OCI-M1 (cell line): ENCODE measurements at places on chromosomes 1 and 21.

DNA sequence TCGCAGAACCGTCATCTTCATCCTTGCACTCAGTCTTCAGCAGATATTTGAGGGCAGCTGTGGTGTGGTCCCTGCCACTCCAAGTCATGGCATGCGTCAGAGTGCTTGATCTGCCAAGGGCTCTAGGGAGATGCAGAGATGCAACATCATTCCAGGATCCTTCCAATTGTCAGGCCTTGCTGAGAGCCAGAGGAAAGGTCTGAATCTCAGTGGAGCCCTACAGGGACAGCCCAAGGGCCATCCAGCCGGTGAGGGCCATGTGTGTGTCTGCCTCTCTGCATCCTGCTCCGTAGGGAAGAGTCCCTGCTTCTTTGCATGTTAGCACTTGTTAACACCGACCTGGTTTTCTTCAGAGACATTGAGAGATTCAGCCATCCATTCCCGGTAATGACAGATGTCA, 17.6 kb downstream of the MAPKAPK2 start:
- DNase-seq = no peak

- DNase-seq = no peak
These were observed 59.5 kb downstream of the CDK18 start for GRCh38 chr1:205563927-205564441.

GRCh38 chr1:187236199-187236598, 407.4 kb downstream of the PLA2G4A start:
- no peak for DNase-seq

DNA sequence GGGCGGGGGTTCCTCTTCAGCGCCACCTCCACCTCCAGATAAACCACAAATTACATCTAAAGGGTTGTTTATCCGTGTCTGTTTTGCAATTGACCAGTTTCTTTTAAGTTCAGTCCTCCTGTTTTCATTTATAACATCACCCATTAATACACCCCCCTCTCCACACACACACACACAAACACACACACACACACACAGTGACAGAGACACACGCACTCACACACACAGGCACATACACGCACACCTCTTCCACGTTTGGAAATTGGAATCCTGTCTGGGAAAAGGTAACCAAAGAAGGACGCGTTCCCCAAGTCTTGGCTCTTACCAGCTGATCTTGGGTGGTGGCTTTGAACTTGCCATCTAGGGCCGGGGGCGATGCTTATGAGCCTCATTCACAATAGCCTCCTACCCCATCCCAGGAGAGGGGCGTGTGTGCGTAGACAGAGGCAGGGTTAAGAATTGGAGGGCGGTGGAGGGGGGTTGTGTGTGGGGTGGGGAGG, 442 bp upstream of the CSMD2 start:
- no peak for DNase-seq

- DNase-seq = peak; percentile 88
These were observed 666 bp downstream of the PAFAH2 start for GRCh38 chr1:25996966-25997827.

GRCh38 chr1:230191079-230191804, 124.2 kb downstream of the GALNT2 start:
- peak; percentile 95 for DNase-seq

DNA sequence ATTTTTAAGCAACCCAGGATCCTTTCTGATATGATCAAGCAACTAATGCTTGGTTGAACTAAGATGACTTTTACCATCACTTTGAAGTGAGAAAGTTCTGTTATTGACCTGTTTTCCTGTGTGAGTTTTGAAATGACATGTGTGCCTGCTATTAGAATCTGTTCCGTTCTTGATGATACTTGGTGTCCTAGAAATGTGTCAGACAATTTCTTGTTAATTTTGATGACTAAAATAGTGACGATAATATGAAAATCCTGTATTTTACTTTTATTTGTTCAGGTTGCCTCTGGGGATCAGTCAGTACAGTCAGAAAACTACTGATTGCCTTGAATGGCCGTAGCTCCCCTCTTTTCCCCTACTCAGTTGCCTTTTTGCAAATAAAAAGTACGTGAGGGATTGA, 228.0 kb downstream of the RYR2 start:
- no peak for DNase-seq

DNA sequence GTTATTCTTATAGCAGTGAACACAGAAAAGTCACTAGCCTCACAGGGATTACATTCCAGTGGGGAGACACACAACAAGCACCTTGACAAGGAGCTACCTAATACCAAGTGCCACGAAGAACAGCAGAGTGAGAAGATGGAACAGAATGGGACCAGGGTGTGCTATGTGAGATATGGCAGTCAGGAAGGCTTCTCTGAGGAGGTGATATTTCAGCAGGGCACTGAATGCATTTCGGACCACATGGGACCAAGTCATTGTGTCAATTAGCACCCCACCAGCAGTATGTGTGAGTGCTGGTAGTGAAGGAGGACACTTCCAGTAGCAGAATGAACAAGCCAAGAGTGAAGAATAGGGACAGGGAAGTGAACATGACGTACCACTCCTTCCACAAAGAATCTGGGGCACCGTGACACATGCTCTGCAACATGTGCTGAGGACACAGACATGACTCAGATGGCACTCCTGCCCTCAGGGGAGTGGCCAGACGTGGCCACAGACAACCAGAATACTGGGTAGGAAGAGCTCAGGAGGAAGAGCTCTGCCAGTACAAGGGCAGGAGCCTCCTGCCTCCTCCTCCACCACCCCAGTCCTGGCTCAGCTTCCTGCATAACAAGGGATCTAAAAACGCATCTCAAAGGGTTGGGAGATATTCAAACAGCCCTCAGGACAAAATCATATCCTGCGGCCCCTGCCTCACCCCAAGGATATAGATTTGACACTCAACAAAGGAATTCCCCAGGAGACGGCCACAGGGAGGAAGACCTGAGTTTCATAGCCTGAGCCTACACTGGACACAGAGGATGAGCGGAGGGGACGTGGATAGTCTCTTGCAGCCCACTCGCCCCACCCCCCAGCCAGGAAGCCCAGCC, 102.5 kb downstream of the TRABD2B start:
- peak; percentile 4 for DNase-seq

DNA sequence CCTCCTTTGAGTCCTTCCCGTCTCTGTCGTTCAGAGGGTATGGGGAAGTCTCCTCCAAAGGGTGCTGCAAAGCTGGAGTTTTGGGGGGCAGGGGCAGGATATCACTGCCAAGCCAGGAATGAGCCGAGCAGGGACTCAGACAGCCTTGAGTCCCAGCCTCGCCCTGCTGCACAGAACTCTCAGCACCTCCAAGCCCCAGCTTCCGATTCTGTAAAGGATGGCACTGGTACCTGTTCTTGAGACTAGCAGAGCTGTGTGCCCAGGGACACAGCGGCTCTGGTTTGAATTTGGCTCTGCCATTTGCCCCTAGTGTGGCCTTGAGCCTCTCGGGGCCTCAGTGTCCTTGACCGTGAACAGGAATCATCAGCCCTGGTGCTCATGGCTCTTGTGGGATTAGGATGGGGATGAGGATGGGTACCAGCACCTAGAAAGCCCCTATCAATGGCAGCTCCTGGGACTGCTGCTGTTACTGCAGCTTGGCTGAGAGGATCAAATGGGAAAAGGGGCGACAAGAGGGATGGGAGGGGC, 1.5 kb upstream of the FBLIM1 start:
- DNase-seq = no peak

GRCh38 chr1:7865978-7866377, 13.1 kb upstream of the UTS2 start:
- no peak for DNase-seq

DNA sequence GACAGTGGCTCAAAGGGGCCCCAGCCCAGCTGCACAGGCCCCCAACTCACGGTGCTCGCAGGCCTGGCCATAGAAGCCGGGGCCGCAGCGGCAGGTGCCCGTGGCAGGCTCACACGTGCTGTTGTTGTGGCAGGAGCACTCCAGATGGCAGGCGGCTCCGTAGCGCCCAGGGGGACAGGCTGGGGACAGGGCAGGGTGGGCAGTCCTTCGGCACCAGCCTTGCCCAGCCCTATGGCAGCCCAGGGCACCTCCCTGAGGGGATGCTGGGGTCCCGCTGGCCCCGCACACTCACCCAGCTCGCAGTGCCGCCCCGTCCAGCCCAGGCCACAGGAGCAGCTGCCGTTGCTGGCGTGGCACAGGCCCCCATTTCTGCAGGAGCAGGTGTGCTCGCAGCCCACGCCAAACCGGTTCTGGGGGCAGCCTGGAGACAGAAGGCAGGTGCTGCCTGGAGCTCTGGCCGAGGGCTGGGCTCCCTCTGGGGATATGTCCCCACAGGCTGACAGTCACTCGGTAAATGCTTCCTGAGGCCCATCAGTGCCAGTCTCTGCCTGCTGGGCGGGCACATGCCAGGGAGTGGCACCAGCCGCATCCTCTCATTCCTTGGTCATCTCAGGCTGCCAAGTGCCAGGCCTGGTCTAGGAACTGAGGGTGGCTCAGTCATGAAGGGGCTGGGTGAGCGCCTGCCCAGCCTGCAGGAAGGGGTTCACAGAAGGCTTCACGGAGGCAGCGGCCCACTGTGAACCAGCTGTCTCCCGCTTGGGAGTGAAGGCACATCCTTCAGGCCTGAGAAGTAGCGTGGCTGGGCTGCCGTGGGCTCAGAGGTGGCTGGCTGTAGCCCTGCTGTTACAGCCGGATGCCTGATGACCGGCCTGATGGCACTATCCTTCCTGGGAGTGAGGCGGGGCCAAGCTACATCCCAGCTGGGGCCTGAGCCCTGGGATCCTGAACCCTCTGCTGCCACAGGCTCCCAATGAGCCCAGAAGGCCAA, 40.1 kb downstream of the ARHGEF16 start:
- DNase-seq = no peak

DNA sequence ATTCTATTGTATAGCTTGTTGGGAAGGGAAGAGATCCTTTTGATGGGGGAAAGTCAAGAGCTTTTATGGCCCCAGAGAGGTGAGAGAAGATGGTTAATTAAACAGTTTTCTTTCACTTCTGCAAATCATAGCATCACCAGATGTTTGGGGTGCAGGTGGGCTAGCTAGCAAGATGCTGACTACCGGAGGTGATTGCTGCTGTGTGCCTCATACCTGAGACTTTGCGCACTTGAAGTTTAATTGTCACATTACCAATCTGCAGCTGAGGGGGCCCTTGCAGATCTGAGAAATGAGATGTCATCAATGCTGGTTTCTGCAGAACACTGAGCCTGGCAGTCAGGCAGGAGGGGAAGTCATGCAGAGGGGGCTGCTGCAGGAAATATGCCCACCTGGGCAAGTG, 73.9 kb downstream of the SNRPE start:
- DNase-seq = no peak

GRCh38 chr1:111706921-111707320, 32.3 kb downstream of the INKA2 start:
- no peak for DNase-seq

DNA sequence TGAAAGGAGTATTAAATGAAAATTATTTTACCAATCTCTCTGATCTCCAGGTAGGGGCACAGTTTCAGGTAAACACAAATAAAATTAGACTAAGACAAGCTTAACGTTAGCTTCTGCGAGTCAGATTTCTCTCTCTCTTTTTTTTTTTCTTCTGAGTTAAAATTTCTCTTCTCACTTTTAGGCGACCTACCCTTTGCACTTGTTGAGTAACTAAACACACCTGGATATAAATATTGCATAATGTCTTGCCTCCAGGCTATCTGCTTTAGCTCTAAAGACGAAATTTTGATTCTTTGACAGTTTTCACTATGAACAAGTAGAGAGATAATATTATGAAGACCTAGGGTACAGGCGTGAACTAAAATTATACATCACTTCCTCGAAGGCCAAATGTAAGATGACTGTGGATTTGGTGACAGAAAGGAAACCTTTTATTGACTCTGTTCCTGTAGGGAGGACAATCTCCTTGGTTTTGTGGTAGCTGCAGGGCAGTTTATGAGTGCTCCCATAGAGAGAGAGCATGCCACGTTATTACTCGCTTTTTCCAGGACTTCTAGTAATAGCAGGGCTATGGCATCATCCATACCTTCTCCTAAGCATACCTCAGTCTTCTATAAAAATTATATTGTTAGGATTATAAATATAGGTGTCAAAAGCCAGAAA, 303.8 kb upstream of the NEGR1 start:
- DNase-seq = no peak

GRCh38 chr1:167510244-167510643, 8.1 kb downstream of the CD247 start:
- DNase-seq = no peak

DNA sequence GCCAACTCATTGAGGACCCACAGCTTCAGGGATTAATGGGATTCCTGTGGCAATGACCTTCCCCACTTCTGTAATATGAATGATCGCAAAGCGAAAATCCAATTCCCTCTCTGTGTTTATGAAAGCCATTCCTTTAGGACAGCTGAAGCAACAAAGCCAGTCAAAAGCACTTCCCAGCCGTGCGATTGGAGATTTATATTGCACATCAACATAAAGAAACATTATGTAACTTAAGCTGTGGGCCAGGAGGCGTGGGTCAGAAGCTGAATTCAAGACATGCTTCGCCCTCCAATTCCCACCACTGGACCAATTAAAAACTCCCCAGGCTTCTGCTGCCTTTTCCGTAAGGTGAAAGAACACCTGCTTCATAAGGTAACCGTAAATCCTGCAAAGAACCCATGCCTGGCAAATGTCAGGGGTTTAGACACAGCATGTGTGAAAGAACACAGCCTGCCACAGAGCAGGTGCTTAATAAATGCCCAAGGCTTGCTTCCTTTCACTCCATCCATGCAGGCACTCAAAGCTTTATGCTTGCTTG, 138.9 kb upstream of the SOD1 start:
- DNase-seq = no peak

- DNase-seq = peak; percentile 65
These were observed 16.4 kb upstream of the CGN start for GRCh38 chr1:151494741-151495281.

GRCh38 chr1:235657269-235657668, 7.7 kb upstream of the GNG4 start:
- no peak for DNase-seq

DNA sequence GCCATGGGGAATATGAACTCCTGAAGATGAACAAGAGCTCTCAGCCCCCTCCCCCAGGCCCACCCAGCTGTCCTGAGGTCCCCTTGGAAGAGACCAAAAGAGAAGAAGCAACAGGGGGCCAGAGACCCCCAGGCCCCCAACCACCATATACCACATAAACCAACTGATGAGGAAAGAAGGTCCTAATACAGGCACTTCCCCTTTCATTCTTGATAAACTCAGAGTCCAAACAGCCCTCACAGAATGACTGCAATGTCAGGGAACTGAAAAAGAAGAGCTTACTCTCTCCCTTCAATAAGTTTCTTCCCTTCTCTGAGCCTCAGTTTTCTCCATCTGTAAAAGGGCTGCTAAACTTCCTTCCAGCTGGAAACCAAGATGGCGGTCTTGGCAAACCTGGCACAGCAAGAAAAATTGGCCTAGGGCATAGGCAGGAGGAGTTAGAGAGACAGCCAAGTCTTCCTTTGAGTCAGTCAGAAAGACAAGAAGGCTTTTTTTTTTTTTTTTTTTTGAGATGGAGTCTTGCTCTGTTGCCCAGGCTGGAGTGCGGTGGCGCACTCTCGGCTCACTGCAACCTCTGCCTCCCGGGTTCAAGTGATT, 90.5 kb downstream of the VWA5B1 start:
- DNase-seq = peak; percentile 7

- DNase-seq = no peak
These were observed 72.1 kb downstream of the PDE9A start for GRCh38 chr21:42725416-42725930.
